ENCODE measurements at places on chromosomes 5 and 9.

DNA sequence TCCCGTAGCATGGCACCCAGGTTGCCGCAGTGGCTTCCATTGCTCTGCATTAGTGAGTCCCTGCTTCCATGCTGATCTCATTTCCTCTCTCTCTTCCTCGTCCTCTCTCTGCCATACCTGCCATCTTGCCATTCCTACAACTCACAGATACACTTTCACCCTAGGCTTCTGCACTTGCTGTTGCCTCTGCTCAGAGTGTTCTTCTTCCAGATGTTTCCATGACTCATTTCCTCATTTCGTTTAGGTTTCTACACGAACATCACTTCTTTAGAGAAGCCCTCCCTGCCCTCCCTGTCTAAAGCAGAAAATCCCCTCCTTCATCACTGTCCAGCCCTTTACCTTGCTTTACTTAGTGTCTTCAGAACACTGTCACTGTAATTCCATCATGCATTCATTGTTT lies 115.2 kb upstream of the WWC1 start:
- DNase-seq = no peak

DNA sequence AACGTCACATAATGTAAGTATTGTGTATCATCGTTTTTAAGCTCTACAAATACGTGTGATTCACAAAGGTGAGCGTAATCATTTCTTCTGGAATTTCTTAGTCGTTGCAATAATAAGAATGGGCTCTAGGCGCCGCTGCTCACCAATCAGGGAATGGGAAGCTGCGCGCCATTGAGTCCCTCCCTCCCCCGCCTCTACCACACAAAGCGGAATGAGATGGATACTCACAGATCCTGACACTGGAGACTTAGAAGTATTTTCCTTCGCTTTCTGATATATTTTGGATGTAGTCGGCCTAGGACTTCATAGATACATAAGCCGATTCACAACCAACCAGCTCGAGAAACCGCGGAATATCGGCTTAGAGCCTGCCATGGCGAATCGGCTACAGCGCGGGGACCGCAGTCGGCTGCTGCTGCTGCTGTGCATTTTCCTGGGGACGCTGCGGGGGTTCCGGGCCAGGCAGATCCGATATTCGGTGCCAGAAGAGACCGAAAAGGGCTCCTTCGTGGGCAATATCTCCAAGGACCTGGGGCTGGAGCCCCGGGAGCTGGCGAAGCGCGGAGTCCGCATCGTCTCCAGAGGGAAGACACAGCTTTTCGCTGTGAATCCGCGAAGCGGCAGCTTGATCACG lies at the start of gene PCDHGA11:
Gene PCDHGA11, plus strand, starts transcription at position 197 of the 634 bp plus-strand sequence. Its CDS starts 177 bp downstream, at position 374.
- peak; percentile 22 for DNase-seq

- DNase-seq = no peak
Measured at GRCh38 chr5:168260353-168261226, 30.9 kb upstream of the WWC1 start.

DNA sequence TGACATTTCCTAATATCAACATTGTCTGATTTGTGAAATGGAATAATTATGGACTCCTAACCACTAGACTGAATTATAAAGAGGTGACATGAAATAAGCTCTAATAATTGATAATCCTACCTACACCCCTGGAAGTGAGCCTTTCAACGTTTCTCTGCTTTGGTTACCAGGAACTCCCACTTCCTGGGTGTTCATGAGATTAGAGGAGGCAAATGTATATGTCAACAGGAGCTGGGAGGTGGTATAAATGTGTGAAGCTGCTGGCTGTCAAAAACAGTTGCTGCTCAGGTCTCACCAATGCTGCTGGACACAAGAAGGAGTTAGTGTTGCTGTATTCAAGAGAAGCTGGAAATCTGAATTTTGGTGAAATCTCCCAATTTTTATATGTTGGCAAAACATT lies 96.8 kb downstream of the CAMK4 start:
- no peak for DNase-seq

DNA sequence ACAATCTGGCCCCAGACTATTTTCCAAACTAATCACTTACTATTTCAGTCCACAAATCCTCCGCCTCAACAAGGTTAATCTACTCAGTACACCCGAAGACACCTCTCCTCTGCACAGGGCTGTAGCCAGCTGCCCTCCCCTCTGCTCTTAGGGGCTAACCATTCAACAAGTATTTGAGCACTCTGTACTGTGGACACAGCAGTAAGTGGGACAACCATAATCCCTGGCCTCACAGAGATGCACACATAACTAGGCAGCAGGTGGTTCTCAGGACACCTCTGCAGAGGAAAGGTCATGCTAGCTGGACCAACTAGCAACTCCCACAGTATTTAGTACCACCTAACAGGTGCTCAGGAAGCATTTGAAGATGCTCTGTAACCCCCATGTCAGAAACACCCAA lies 5.5 kb downstream of the CAMSAP1 start:
- no peak for DNase-seq
